ENCODE measurements at places on chromosomes 6 and 20. TPM values are rescaled to one million over a fixed set of nuclear protein-coding genes. Genes with fewer than 3 reads are reported as not detected.

The XKR7 gene
- total RNA-seq, result not detected

The SCUBE3 gene
- total RNA-seq, result 0.36 TPM

The MATN4 gene
- total RNA-seq, result not detected

The RAB23 gene
- 16.0 TPM for total RNA-seq

The UST gene
- 22.9 TPM for total RNA-seq

The GMNN gene
- 66.2 TPM for total RNA-seq

The C20orf141 gene
- total RNA-seq, result not detected

The KCNK16 gene
- total RNA-seq, result not detected

The PROKR2 gene
- total RNA-seq, result not detected

The PRR18 gene
- not detected for total RNA-seq

The PRL gene
- total RNA-seq, result not detected

The NKX2-4 gene
- not detected for total RNA-seq

The CPNE5 gene
- total RNA-seq, result under 0.01 TPM

The EGFL8 gene
- total RNA-seq, result 56.8 TPM

The BHLHE23 gene
- not detected for total RNA-seq

The PACRG gene
- total RNA-seq, result 0.34 TPM

The ZFP57 gene
- total RNA-seq, result not detected

The KIAA0408 gene
- 1.7 TPM for total RNA-seq

The ZBTB46 gene
- total RNA-seq, result 1.1 TPM

The SAPCD1 gene
- not detected for total RNA-seq

The JAG1 gene
- 23.1 TPM for total RNA-seq

The TRIM15 gene
- total RNA-seq, result not detected

Data from melanocyte of skin (primary cell).